Activated gamma-delta T cell treated with Interleukin-2 at 50 U/mL for 16 hours (primary cell): ENCODE measurements at places on chromosomes 12 and 14.

DNA sequence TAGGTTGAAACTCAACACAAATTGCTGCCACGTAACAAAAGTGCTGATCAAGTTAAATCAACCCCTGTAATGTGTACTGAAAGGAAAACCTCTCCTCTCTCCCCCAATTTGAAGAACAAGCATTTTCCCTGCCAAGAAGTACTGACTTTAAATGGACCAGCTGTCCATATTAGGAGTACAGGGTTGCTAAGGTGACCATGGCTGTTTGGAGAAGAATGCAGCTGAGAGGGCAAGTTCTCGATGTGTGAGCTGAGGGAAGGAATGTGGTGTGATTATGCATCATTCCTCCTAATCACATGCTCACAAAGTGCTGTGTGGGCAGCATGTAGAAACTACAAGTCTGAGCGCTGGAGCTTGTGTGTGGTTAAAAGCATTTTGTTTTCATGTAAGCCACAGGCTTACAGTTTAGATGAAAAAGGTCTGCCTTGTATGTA, 50.9 kb upstream of the CCT2 start:
- no peak for DNase-seq

- no peak for DNase-seq
These were observed 21.9 kb upstream of the CERS5 start for GRCh38 chr12:50188875-50189575.

DNA sequence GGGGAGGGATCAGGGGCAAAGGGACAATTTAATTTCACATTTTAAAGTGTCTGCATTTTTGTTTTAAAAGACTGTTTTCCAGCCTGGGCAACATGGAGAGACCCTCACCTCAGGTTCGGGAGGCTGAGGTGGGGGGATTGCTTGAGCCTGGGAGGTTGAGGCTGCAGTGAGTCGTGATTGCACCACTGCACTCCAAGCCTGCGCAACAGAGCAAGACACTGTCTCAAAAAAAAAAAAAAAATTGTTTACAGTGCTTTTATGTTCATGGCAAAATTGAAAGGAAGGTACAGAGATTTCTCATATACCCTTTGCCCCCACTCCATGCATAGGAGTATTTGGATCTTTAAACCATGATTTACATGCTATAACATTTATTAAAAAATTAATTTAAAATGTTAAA, 16.4 kb upstream of the HVCN1 start:
- no peak for DNase-seq

- no peak for DNase-seq
These were observed 5.3 kb upstream of the LRRC10 start for GRCh38 chr12:69616025-69616424.

- DNase-seq, result no peak
These were observed 505.1 kb upstream of the TMEM132C start for GRCh38 chr12:127761880-127762279.

- DNase-seq, result no peak
These were observed 132.2 kb upstream of the TMTC2 start for GRCh38 chr12:82554529-82554928.

DNA sequence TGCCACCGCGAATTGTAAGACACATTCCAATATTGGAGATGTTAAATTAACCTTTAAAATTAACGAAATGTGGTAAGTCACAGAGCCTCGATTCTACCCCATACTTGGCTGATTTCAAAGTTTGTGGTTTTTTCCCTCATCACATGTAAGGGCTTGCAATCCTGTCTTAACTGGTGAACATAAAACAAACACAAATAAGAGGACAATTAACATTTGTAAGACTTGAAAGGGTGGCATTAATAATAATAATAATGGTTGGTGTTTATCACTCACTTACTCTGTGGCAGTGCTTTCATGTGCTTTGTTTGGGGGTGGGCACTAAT, 26.6 kb downstream of the PPFIBP1 start:
- DNase-seq, result no peak

- DNase-seq, result no peak
These were observed at the start of gene KRT6C for GRCh38 chr12:52473768-52474167. TSS of gene KRT6C (minus strand) at chr12:52473805. CDS start at chr12:52473737, 68 bp downstream.

GRCh38 chr14:103509864-103510723, 12.5 kb downstream of the CKB start:
- no peak for DNase-seq
